ENCODE measurements at places on chromosomes 3 and 15. TPM values are rescaled to one million over a fixed set of nuclear protein-coding genes. Genes with fewer than 3 reads are reported as not detected.

Gene ARF4
- total RNA-seq = 134 TPM

Gene NOX5
- not detected for total RNA-seq

Gene MAN2C1
- total RNA-seq = 200 TPM

Gene ARPP21
- not detected for total RNA-seq

Gene RBP2
- total RNA-seq = not detected

Gene SEMA3F
- 23.6 TPM for total RNA-seq

Gene CCR3
- total RNA-seq = not detected

Gene PPM1L
- total RNA-seq = 30.1 TPM

Gene CLDN16
- 0.31 TPM for total RNA-seq

Gene PIGZ
- 6.0 TPM for total RNA-seq

Gene SLC2A2
- 1.5 TPM for total RNA-seq

Gene GOLGA6L10
- total RNA-seq = 9.5 TPM

Gene PLXNA1
- total RNA-seq = 104 TPM

Gene HGD
- 11.9 TPM for total RNA-seq

Gene APPL1
- 37.3 TPM for total RNA-seq

Gene DNAH12
- total RNA-seq = 1.1 TPM

Gene PLIN1
- total RNA-seq = 0.24 TPM

Gene CLDN1
- 37.8 TPM for total RNA-seq

Gene TM4SF1
- 2.3 TPM for total RNA-seq

Gene CYP1A1
- 1.5 TPM for total RNA-seq

Gene AADAC
- not detected for total RNA-seq

Gene CEP19
- 2.5 TPM for total RNA-seq

Gene CHRM5
- total RNA-seq = not detected

Gene TMEM212
- not detected for total RNA-seq

Gene LRRK1
- 1.6 TPM for total RNA-seq

Gene TTLL13
- total RNA-seq = 0.69 TPM

Gene RASL12
- total RNA-seq = 0.40 TPM

Gene PCOLCE2
- 2.2 TPM for total RNA-seq

Gene AGBL1
- not detected for total RNA-seq

Gene MYH15
- total RNA-seq = 0.91 TPM

Gene PLS1
- total RNA-seq = 15.7 TPM

Gene PIERCE2
- total RNA-seq = 4.7 TPM

Gene CACNA1D
- 6.3 TPM for total RNA-seq

Gene SYNM
- 1.1 TPM for total RNA-seq

Gene CILP
- 0.22 TPM for total RNA-seq

Gene LSAMP
- total RNA-seq = 20.7 TPM

Gene CCR9
- total RNA-seq = not detected

Gene CCDC39
- total RNA-seq = 0.22 TPM

Gene WNT5A
- 13.8 TPM for total RNA-seq

Gene ARNT2
- 37.3 TPM for total RNA-seq

Gene CHRD
- total RNA-seq = 13.0 TPM

Gene CDCP1
- total RNA-seq = 15.3 TPM

Gene HPS3
- total RNA-seq = 26.2 TPM

Gene TNFAIP8L3
- total RNA-seq = 0.27 TPM

Gene CCR1
- total RNA-seq = 0.11 TPM

Gene CYP1A2
- total RNA-seq = not detected

Gene MAP6D1
- total RNA-seq = 2.4 TPM

Gene LDHAL6B
- total RNA-seq = not detected

Gene SOX2
- total RNA-seq = 72.0 TPM

Gene MORC1
- total RNA-seq = not detected

Gene GHSR
- total RNA-seq = not detected

Gene SIDT1
- not detected for total RNA-seq

Gene SH2D7
- not detected for total RNA-seq

Gene CD86
- total RNA-seq = not detected
